ENCODE measurements at places on chromosomes 4 and X.

DNA sequence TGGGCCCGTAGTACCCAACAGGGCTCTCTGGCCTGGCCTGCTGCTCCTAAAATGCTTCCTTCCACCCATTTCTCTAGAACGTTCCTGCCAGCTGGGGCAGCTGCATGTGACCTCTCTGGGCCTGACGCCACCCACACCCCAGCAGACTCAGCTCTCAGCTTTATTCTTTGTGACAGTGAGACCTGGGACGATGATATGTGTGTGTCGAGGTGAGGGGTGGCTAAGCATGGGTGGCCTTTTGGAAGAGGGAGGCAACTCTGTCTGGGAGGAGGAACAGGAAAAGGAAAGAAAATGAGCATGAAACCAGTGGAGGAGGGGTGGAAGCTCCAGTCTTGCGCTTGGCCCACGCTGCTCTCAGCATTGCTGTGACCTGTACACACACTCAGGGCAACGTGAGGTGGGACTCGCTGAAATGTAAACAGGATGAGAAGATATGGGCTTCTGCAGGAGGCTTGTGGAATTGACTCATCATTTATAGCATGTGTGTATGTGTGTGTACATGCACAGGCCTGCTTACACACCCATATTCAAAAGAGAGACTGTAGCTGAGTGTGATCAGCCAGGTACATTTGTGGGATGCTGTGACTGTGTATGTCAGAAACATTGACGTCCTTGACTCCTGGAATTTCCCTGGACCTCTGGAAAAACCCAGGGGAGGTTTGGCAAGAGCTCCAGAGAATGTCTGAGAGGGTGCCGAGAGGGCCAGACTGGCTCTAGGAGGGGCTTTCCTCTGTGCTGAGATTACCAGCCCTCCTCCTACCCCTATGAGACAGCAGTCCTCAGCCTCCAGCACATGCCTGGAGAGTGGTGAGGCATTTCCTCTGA is 137.9 kb downstream of the PJA1 start:
- no peak for DNase-seq

- DNase-seq = no peak
Observed at GRCh38 chr4:107862658-107863057, 37.9 kb downstream of the SGMS2 start.

GRCh38 chrX:2689773-2690666 is 1.1 kb upstream of the CD99 start:
- DNase-seq = no peak

- DNase-seq = no peak
Observed at GRCh38 chrX:103756736-103757135, 19.9 kb upstream of the PLP1 start.

DNA sequence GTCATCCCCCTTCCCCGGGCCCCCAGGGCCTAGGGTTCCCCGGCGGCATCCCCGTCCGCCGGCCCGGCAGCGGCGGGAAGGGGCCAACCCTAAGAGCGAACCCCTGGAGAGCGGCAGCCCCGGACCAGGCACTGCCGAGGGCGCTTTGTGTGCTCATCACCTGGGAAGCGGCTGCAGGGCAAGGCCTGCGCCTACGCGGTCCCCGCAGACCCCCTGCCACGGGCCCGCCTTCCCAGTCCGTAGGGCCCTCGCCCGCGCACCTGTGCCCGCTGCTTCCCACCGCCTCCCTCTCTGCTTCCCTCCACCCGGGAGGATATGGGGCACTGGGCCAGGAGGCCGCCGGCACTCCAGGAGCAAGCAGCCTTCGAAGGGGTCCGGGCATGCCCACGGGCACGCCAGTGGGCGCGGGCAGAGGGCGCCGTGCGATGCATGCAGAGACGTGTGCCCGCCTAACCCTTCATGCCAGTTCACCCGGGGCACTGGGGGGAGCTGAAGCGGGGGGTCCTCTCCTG is 2.6 kb downstream of the FLNA start:
- DNase-seq = no peak

DNA sequence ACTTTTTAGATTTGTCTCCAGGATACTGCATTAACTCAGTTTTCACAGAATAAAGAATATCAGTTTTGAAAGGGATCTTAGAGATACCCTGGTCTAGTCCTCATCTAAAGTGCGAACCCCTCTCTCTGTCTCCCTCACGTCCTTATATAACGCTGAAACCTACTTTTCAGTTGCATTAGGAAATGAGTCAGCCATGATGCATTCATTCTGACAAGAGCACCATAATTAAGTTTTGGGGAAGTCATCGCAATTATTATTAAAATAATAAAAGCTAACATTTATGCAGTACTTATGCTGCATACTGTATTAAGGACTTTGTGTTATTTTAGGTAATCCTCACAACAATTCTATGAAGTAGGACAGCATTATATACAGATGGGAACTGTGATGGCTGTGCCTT is 116.1 kb downstream of the REELD1 start:
- DNase-seq = no peak

DNA sequence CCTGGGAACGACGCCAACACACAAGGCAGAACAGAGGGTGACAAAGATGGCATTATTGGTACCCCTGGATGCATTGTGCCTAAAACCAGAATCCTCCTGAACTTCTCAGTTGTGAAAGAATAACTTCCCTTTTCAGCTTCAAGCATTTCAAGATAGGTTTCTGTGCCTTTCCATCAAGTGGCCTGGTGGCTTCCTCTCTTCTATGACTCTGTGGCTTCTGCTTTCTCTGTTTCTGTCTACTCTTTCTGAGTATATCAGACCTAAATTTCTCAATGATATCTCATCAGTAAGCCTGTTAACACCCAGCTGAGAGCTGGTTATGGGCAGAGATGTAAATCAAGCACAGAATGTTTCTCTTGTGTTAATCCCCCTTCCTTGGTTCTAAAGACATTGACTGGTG is 21.4 kb upstream of the FAM9B start:
- DNase-seq = no peak

DNA sequence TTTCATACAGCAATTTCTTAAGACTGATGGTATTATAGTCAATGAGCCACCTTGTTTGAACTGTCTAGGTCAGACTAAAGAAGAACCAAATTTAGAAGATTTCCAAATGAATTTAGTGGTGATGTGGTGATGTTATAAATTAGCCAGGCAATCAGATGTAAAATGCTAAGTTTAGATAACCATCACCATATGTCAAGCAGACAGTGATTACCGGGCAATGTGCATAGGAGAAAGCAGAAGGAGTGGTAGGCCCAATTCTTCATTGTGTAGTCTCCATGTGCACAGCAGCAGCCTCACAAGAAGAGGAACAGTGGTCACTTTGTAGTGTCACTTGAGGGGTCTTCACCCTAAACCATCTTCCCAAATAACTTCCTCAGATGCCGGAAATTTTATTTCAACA is 198.8 kb downstream of the ANTXR2 start:
- DNase-seq = no peak

- no peak for DNase-seq
Observed at GRCh38 chr4:16213121-16213520, 13.2 kb downstream of the TAPT1 start.

GRCh38 chr4:150305995-150306394 is 227.8 kb downstream of the DCLK2 start:
- no peak for DNase-seq

GRCh38 chrX:153999359-154000037 is 20.2 kb downstream of the IRAK1 start:
- no peak for DNase-seq

GRCh38 chrX:100976211-100976610 is 6.7 kb downstream of the ARL13A start:
- no peak for DNase-seq

DNA sequence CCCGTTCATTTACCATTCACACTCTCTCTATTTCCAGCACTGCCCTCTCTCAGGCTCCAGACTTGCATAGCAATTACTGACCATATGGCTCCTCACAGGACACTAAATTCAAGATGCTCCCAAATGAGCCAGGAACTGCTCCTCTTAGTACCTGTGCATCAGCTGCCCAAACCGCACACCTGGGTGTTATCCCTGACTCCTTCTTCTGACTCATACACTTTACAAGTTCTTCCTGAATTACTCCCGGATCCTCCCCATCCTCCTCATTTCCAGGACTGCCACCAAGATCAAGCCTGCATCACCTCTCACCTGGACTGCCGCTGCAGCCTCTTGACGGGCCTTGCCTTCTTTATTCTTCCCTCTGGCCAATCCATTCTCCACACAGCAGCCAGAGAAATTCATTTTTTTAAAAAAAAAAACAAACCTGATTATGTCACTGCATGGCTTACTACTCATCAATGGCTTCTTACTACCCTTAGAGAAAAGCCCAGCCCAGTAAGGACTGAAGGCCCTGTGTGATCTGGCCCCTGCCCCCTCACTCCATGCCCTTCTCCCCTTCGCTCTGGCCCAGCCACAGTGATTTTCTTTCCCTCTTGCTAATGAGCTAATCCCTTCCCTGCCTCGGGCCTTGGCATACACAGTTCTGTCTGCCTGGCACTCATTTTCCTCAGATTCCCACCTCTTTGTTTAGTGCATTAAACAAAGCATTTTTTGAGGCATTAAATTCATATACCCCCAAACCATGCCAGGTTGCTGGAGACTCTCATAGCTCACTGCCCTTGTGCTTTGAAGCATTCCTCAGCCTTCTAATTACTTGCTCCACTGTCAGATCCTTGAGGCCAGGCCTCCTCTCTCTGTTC is 92.0 kb downstream of the PDGFRA start:
- DNase-seq = no peak

GRCh38 chr4:41918278-41918677 is 17.0 kb upstream of the TMEM33 start:
- DNase-seq = no peak

DNA sequence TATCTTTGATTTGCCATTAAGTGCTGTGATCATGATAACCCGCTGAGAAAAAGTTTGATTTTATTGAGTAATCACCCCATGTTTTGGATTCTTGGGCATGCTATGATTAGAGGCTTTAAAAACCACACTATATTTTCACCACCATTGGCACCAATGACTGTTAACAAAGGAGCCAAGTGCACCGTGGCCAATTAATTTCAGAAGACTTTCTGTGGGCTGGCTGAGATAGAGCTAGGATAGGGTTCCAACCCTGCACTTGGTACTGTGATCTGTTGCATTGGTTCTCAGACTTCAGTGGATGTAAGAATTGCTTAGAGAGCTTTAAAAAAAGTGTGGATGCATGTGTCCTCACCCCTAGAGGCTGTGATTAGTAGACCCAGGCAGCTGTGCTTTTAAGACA is 32.4 kb downstream of the OCRL start:
- DNase-seq = no peak

GRCh38 chrX:11754958-11755645 is 2.9 kb upstream of the MSL3 start:
- DNase-seq = no peak

- DNase-seq = no peak
Observed at GRCh38 chr4:72817012-72817411, 248.0 kb upstream of the ADAMTS3 start.

DNA sequence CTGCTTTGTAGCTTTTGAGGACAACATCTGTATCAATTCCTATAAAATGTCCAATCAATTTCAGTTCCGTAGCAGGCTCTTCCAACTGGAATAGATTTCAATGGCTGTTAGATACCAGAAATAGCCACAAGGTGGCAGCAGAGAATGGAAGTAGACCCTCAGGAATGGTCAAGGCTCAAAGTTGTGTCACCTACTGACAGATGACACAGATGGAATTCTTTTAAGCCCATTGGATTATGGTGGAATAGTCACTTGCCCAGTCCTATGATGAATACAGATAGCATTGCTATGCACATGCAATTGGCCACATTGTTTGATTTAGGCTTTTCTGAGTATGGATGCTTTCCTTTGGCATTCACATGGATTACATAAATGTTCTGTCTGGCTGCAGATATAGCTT is 130.4 kb upstream of the RADX start:
- peak; percentile 32 for DNase-seq

DNA sequence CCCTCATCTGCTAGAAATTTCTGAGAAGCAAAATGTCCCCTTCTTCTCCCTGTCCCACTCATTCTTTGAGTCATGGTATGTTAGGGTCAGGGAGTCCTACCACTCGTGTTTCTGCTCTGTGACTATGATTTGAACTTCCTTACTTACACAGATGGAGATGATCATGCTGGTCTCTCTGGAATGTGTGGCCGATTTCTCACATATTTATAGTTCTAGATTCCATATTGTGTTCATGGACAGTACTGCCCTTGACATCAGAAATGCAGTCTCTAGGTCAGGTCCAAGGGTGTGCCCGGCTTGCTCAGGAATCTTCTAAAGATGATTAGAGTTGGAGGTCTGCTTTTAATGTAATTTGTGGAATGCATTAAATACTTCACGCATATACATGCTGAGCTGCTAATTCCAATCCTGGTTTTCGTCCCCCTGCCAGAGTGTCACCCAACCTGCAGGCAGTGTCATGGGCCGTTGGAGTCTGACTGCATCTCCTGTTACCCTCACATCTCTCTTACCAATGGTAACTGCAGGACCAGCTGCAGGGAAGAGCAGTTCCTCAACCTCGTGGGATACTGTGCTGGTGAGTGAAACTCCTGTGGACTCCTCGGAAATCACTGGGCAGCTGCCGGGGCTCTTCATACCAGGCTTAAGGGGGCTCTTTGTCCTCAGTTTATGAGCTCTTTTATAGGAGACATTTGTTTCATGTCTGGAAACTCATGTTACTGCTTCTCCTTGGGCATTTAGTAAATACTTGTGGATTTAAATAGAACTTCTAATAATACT is 214.1 kb upstream of the ANXA3 start:
- DNase-seq = no peak

- DNase-seq = no peak
Observed at GRCh38 chr4:166230841-166231240, 357.8 kb downstream of the TLL1 start.

GRCh38 chr4:95548738-95549245 is at the start of gene UNC5C:
Gene UNC5C, minus strand, starts transcription at chr4:95548973.
- no peak for DNase-seq

DNA sequence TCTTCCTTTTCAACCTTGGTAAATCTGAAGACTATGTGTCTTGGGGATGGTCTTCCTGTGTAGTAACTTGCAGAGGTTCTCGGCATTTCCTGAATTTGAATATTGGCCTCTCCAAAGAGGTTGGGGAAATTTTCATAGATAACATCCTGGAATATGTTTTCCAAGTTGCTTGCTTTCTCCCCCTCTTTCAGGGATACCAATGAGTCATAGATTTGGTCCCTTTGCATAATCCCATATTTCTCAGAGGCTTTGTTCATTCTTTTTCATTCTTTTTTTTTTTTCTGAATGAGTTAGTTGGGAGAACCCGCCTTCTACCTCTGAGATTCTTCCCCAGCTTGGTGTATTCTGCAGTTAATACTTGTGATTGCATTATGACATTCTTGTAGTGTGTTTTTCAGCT is 549.2 kb upstream of the AMOT start:
- DNase-seq = no peak

- DNase-seq = no peak
Observed at GRCh38 chr4:93263166-93263565, 565.4 kb upstream of the ATOH1 start.

GRCh38 chr4:147865926-147866325 is 134.0 kb downstream of the ARHGAP10 start:
- DNase-seq = no peak

- DNase-seq = no peak
Observed at GRCh38 chr4:94959307-94959706, 201.6 kb downstream of the BMPR1B start.

DNA sequence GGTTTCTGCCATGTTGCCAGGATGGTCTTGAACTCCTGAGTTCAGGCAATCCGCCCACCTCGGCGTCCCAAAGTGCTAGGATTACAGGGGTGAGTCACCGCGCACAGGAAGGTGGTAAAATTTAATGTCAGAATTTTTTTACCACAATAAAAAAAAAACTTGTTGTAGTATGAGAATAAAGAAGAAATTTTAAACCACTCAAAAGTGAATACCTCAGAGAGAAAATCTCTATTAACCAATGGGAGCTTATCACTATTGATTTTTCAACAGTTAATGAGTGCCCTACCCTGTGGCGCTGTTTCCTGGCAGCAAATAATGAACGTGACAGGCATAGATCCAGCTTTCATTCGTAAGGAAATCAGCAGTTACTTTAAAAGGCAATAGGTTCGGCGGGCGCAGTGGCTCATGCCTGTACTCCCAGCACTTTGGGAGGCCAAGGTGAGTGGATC is 32.7 kb upstream of the SLC25A4 start:
- no peak for DNase-seq

Data from activated T-cell treated with anti-CD3 and anti-CD28 coated beads for 4 hours (primary cell).